ENCODE measurements at places on chromosomes 11 and 22.

- no peak for DNase-seq
Measured at GRCh38 chr11:126334659-126335462, 20.6 kb upstream of the ST3GAL4 start.

DNA sequence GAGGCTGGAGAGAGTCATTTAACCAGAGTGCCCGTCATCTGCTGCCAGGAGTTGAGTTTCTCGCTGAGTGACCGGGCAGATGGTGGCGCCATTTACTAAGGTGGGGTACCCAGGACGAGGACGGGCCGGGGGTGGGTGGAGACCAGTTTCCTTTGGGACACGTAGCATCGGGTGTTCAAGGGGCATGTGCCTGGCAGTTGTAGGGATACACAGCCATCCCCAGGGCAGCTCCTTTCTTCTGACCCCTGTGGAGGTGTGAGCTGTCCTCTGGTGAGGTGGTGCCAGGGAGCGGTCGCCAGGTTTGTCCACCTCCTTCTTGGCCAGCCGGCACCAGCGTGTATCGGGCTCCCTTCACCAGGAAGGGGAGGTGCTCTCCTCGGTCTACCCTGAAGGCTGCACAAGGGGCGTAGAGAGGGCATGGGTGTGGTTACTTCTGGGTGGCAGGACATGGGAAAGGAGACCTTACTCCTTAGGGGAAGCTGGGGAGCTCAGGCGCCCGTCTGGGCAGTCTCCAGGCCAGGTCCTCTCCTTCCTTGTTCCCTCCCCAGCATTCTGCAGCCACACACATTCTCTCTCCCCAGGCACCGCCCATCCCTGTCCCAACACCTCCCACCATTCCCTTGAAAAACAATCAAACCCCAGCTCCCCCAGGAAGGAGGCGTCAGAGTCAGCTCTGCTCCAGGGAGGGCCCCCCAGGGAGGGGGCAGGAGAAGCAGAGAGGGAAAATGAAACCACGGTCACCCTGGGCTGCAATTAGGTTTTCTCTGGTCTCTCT is 10.3 kb upstream of the MB start:
- peak; percentile 59 for DNase-seq

DNA sequence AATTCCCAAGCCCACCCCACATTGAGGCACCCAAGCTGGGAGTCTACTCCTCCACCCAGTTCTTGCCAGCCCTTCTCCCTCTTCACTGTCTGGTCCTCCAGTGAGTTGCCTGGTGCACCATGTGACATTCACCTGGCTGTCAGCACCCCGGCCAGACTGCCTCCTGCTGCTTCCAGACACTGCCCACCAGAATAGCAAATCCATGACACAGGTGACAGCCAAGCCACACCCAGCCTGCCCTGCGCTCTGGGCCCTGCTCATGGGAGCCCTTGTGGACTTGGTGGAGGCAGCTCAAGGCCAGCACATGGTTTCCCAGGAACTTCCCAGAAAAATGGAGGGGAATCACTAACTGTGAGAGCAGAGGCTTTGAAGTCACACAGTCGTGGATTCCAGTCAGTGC is 96.3 kb upstream of the CSNK2A3 start:
- no peak for DNase-seq

GRCh38 chr22:46139895-46140350 is 10.4 kb upstream of the PPARA start:
- no peak for DNase-seq

- no peak for DNase-seq
Measured at GRCh38 chr11:89458716-89459115, 32.5 kb downstream of the NOX4 start.

- DNase-seq: no peak
Measured at GRCh38 chr22:29093501-29094300, 20.9 kb downstream of the KREMEN1 start.

- DNase-seq: no peak
Measured at GRCh38 chr11:108338750-108339149, 115.9 kb downstream of the ATM start.

DNA sequence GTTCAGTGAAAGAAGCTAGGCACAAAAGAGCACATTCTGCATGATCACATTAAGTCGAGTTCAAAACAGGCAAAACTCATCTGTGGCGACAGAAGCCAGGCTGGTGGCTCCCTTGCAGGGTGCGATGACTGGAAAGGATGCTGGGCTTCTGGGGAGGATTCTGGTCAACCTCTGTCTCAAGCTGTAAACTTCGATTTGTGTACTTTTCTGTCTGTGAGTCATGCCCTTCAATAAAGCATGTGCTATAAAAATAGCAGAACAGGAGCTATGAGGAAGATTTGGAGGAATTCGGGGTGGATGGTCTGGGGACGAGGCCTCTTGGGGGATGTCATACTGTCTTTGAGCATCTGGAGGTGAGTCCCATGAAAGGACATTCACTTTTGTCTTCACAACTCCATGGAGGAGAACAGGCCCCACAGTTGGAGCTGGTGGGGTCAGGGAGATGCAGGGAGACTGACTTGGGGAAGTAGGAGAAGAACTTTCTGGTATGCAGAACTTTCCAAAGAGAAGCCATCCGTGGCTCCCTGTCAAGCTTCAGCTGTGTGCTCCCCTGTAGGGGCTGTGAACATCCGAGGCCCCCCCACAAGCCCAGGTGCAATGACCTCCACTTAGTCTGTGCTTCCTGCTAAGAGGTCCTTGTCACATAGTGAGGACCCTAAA is 77.8 kb upstream of the LINC01488 start:
- DNase-seq: no peak
